ENCODE measurements at places on chromosomes 3 and 15.

DNA sequence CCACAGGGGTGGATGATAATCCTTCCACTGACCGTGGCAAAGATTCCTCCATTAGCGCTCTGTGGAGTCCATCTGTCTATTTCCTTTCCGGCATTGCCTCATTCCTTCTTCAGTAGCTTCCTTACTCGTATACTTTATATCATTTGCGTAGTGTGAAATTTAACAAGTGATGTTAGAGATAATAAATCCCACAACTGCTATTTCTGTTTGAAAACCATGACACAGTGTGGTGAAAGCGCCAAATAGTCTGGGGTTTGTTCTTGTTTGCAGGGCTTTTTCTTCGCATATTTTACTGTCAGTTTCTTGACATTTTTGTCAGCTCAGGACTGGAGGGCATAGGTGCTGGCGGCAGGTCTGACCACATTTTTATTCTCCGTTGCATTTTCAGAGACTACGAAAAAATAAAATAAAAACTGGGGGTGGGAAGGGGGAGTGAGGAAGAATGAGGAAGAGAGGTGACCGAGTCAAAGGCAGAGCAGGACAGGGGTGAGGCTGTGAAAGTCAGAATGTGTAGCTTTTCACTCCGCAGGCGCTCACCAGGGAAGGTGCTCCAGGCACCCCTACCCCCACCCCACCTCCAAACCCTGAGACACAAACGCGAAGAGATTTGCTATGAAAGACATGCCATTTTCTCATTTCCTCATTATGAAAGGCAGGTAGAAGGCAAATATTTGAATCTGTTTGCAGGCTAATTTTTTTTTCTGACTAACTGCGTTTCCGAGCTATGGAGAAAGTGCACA is 965.0 kb downstream of the MCTP2 start:
- DNase-seq = no peak

DNA sequence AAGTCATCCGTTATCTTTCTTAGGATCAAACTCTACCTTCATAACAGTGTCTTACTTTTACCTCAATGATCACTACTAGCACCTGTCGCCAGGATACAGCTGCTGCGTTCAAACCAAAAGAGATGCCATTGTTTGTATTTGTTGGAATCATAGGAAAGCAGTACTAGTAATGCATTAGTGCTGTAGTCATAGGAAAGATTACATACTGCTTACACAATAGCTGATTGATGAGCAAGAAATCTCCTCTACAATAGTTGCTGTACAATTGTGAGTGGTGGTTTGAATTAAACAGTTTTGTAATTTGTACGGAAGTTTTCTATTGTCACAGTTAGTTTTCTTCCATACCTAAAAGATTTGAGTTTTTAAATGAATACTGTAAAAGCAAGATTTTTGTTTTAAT is 21.4 kb downstream of the ACAP2 start:
- DNase-seq = no peak

DNA sequence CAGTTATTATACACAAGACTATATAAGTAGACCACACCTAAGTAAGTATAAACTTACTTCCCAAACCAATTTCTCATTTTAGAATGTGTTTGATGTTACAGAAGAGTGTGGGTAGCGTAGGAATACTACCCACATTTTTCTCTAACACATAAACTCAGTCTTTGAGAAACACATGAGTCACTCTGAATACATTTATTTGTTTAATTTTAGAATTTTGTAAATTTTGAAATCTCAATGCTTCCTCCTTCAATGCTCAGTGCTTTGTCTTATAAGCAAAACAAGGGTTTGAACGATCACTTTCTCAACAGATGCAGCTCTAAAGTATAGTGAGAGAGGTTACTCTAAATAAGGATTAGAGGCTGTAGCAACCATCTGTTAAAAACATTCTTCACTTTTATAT is 700.8 kb downstream of the SI start:
- DNase-seq = no peak

- DNase-seq = no peak
Measured at GRCh38 chr3:2354702-2355101, 256.0 kb downstream of the CNTN4 start.

GRCh38 chr15:31993062-31993461 is 37.3 kb upstream of the CHRNA7 start:
- no peak for DNase-seq

DNA sequence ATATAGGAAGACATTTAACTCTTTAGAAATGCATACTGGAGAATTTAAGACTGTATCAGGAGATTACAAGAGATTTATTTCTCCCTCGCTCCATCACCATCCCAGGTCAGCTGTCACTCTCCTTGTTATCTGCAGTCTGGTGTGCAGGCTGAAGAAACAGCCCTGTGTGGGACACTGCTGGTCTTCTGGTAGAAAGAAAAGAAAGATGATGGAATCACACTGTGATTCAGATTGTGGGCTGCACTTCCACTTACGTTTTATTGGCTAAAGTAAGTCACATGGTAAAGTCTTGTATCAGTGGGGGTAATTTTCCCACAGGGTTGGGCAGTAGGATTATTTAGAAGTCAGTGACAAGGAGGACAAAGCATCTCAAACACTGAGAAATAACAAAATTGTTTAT is 18.1 kb upstream of the ATP1B3 start:
- DNase-seq = no peak

DNA sequence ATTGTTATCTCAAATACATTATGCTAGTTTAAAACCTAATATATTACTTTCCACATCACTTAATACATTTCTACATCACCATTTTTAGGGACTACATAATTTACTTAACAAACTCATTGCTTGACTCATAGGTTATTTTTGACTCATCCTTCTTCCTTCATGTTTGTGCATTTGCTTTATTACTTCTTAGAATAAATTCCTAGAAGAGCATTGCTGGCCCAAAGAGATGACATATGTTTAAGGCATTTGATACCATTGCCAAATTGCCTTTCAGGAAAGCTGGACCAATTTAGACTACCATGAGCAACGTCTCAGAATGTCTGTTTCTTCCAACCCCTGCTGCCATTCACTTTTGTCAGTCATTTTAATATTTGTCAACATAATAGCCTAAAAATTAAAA is 905.8 kb downstream of the IGSF11 start:
- no peak for DNase-seq

DNA sequence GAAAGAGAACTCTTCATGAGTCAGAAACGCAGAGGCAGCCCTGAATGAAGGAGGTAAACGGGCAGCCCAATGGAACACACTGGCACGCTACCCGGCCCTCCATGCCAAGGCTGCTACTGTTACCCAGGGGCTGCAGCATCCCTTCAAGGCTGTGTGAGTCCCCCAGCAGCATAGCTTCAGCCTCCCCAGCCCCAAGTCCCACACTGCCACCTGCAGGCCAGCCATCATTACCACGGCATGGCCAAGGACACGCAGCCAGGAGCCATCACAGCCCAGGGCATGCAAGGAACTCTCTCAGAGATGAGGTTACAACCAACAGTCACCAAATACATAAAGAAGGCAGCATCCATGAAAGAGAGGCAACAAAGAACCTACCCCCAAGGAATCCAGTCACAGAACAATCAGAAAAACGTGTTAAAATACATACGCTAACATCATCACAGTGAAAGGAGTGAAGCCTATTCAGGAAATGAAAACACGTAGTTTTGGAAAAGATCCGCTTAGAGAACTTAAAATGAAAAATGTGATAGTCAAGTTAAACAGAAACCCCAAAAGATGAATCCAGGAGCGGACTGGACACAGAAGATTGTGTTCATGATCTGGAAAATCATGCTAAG is 22.4 kb downstream of the PLA2G4F start:
- DNase-seq = peak; percentile 27

DNA sequence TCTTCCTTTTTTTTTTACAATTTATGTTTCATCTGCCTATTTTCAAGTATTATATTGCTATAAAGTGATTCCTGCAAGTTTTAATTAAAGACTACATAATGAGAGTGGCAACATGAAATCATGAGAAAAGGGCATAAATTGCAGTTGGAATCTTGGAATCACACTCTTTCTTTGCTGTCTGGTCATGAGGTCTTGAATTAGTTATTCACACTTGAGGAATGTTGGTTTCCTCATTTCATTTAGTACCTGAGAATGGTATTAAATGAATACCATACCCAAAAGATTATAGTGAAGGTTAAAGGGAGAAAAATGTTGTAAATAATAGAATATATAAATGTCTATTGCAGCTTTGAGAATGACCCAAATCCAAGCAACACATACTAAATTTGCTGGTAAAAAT is 25.8 kb upstream of the CNTN3 start:
- no peak for DNase-seq

- peak; percentile 2 for DNase-seq
Measured at GRCh38 chr3:138367911-138368310, 19.5 kb downstream of the MRAS start.

GRCh38 chr3:141313093-141313683 is 55.1 kb upstream of the ZBTB38 start:
- DNase-seq = no peak

- DNase-seq = no peak
Measured at GRCh38 chr3:45776301-45776595, 20.1 kb downstream of the SLC6A20 start.

- no peak for DNase-seq
Measured at GRCh38 chr15:93920204-93920603, 311.2 kb upstream of the MCTP2 start.

DNA sequence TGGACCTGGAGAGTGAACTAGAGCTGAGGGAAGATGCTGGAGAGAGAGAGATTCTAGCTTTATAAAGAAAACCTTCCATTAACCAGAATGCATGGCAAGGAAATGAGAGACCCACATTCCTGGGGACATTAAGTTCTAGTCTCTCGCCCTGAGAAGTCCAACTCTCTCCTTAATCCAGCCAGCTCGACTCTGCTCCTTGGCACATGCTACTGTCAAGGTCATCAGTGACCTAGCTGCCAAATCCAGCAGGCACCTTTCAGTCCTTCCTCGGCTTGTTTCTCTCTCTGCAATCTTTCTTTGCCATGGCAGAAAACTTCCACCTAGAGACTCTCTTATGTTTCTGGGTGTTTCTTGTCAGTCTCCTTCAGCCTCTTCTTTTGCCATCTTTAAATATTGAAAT is 40.3 kb downstream of the DGKG start:
- DNase-seq = no peak

- no peak for DNase-seq
Measured at GRCh38 chr3:124395584-124396338, 334.5 kb upstream of the UMPS start.

GRCh38 chr3:32414522-32415202 is 23.0 kb downstream of the CMTM7 start:
- peak; percentile 63 for DNase-seq

Data from CD4-positive, alpha-beta T cell treated with Interleukin-2 at 100 ng/mL for 4 hours (primary cell).